ENCODE measurements at places on chromosomes 11 and 22.

DNA sequence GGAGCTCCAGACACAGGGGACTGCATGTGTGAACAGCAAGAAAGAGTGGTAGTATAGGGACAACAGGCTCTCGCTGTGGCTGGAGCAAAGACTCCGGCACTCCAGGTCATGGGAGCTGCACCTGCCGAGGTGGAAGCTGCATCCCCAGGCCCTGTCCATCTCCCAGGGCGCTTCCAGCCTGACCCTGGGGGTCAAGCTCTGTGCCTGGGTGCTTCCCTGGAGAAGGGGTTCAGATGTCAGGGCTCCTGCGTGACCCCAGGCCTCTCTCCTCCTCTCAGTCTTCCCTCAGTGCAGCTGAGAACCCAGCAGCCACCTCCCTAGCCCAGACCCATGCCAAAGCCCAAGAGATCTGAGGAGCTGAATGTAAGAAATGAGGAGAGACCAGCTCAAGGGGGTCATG, 3.4 kb downstream of the TMPRSS4 start:
- DNase-seq, result no peak

DNA sequence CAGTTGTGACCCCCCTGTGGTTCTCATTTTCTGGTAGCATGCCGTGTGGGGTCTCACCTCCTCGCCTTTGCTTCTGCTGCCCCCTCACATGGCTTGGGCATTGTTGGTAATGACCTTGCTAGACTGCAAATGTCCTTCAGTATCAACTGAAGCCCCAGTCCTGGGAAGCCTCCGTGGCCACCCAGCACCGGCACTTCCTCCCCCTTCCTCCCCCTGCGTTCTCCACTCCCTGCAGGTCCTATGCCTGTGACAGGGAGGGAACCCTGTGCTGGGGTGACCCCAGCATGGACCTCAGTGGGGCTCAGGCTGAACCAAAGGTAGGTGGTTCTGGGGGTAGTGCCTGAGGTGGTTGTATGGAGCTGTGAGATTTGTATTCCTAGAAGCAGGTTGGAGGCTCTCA, 5.9 kb downstream of the ST3GAL4 start:
- no peak for DNase-seq

- DNase-seq, result no peak
Observed at GRCh38 chr11:2273771-2274170, 3.4 kb upstream of the ASCL2 start.

- no peak for DNase-seq
Observed at GRCh38 chr11:80107415-80107814, 666.6 kb upstream of the TENM4 start.

DNA sequence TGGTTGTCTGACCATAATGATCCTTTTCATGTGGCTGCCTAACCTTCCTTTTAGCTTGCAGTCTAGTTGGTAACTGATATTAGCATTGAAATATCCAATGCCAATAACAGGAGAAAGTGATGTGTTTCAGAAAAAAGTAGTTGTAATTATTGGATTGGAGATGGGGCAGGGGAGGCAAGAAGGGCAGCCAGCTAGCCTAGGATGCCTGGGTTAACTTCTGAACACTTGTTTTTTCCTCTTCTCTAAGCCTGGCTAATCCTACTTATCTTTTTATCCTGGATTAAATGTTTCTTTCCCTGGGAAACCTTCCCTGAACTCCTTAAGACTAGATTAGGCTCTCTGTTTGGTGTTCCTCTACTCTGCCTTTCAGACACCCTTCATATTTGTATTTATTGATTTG, 380.2 kb downstream of the TMEM135 start:
- DNase-seq, result no peak

DNA sequence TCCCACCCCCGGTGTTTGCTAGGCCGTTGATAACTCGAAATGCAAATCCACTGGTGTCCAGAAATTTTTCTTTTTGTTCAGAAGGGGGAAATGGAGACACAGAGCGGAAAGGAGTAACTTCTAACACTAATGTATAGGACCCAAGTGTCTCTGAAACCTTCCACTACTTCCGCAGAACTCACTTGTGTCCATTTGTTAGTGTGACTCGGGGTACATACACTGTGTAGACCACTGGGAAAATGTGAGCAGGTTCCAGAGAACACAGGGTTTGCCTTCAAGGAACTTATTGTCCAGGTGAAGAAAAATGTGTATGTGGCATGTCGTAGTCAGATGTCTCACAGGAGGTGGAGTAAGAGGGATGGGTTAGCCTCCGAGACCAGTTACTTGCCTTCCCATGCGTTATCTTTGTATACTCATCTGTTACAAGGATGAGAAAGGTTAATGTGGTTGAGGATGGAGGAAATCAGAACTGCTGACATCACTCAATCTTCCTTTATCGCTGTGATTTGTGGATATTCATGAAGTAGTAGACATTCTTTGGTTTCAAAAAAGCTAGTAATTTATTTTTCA, 857 bp downstream of the ARCN1 start:
- peak; percentile 2 for DNase-seq

GRCh38 chr11:2752204-2752770, 52.5 kb upstream of the KCNQ1OT1 start:
- DNase-seq, result no peak

Data from stimulated activated CD4-positive, alpha-beta T cell treated with anti-CD3 and anti-CD28 coated beads, Interleukin-4, amount 100 ng/mL, for 48 hours (primary cell).